NCI-H1417 treated with DMSO at 0.1 percent for 48 hours (cell line): ENCODE measurements at places on chromosomes 5 and 9.
A peak's percentile ranks its signal among the peaks of the same experiment; 100 is the strongest.

DNA sequence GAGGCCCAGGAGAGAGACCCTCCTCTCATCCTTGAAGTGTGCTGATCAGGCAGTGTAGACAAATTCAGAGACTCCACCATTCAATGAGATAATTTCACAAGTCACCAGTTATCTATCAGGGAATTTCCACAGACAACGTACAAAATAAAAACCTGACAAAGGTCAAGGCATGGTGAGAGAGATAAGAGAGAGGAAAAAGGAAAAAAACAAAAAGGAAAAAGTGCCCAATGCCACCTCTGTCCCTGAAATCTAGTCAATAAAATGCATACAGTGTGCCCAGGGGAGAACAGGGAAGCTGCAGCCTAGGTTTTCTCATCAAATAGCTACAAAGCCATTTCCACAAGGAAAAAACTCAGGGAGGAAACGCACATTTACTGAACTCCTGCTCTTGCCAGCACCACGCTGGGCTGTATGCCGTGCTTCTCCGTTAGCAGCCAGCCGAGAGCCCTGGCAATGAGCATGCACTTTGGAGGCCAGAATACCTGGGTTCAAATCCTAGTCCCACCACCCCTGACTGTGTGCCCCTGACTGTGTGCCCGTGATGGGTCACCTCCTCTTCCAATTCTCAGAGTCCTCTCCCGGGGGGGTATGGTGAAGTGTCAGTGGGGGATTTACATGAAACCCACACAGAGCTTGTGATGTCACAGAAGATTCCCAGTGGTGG is 11.6 kb downstream of the WHRN start:
- no peak for DNase-seq

GRCh38 chr9:129166623-129167557 is 11.2 kb downstream of the IER5L start:
- peak; percentile 33 for DNase-seq

DNA sequence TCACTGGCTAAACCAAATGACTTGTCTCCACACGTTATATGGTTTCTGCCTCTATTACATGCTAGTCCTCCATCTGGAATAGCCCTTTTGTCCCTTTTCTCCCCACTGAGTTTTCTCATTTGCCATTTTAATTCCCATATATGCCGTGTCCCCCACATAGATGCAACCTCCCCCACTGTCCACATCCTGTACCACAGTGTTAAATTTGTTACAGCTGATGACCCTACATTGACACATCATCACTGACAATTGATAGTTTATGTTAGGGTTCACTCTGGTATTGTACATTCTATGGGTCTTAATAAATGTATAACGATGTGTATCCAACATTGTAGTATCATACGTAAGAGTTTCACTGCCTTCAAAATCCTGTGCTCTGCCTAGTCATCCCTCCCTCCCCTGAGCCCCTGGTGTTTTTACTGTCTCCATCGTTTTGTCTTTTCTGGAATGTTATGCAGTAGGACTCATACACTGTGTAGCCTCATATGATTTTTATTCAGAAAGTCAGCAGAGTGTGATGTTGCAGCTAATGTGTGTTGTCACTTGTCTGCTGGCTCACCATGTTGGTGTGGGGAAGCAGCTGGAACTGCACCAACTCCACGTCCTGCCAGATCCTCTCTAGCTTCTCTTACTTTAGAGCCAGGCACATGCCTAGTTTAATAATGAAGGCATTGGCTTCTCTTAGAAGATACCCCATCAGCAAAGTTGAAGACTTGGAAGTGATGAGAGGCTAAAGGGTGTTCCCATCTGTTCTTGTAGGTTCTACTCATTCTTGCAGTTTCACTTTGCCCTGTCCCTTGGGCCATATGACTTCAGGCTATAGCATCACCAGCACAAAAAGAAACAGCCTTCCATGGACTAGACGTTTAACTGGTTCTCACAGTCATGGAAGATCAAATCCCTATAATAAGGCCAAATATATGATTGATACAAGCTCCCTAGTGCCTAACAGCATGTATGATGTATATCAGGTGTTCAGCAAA is 30.2 kb downstream of the LRRC70 start:
- DNase-seq: no peak

DNA sequence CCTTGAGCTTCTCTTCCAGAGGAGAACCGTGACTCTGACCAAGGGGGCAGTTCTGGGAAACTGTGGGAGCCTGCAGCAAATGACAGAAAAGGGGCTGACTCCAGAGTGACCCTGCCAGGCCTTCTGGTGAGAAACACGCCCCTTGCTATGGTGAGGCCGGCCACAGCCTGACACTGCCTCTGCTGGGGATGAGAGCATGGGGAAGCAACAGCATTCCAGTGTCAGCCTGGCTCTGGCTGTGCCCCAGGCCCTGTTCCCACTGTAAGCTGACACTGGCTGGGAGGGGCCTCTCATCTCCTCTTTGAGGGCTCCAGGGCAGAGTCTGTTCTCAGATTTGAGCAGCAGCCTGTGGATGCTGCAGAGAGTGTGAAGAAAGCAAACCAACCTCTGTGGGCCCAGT is 180.0 kb upstream of the IL12B start:
- no peak for DNase-seq

GRCh38 chr9:128454991-128455390 is 815 bp upstream of the ODF2 start:
- DNase-seq: peak; percentile 32

DNA sequence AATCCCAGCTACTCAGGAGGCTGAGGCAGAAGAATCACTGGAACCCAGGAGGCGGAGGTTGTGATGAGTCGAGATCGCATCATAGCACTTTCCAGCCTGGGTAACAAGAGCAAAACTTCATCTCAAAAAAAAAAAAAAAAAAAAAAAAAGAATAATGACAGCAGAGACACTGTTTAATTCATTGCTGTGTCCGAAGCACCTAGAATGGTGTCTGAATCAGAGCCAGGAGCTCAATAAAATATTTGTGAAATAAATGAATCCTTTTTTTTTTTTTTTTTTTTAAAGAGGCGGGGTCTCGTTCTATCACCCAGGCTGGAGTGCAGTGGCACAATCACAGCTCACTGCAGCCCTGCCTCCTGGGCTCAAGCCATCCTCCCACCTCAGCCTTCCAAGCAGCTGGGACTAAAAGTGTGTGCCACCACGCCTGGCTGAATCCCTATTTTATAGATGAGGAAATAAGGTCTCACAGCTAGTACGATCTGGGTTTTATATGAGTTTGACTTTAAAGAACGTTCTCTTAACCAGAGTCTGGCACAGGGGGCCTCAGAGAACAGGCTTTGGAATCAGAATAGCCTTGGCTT is 47.8 kb downstream of the THOC3 start:
- DNase-seq: no peak
